Bronchial epithelial cell (primary cell): ENCODE measurements at places on chromosomes 11 and 22. TPM values are rescaled to one million over a fixed set of nuclear protein-coding genes. Genes with fewer than 3 reads are reported as not detected.

Gene ATM
- 37.8 and 39.8 TPM in 2 replicates for total RNA-seq

Gene CRYBB1
- not detected in 2 replicates for total RNA-seq

Gene PRR33
- not detected in 2 replicates for total RNA-seq

Gene SYT13
- total RNA-seq = not detected in 2 replicates

Gene UBQLNL
- under 0.01 TPM in 1 of 2 replicates, not detected in the other for total RNA-seq

Gene CD248
- total RNA-seq = under 0.01 TPM in 2 replicates

Gene CLMP
- 9.7 and 34.5 TPM in 2 replicates for total RNA-seq

Gene KCNJ1
- total RNA-seq = under 0.01 TPM in 1 of 2 replicates, not detected in the other

Gene APLP2
- total RNA-seq = 504 and 567 TPM in 2 replicates

Gene CDKN1C
- total RNA-seq = 9.5 and 9.9 TPM in 2 replicates

Gene OR8K5
- not detected in 2 replicates for total RNA-seq

Gene SESN3
- total RNA-seq = 12.4 and 25.0 TPM in 2 replicates

Gene GDPD5
- 0.13 and 2.1 TPM in 2 replicates for total RNA-seq

Gene C22orf31
- total RNA-seq = not detected in 2 replicates

Gene LMNTD2
- total RNA-seq = 0.90 and 1.1 TPM in 2 replicates

Gene MMP13
- total RNA-seq = under 0.01 TPM in 1 of 2 replicates, not detected in the other

Gene LRRC32
- total RNA-seq = 0.26 TPM in 1 of 2 replicates, not detected in the other

Gene TRPC6
- total RNA-seq = 0.79 and 1.4 TPM in 2 replicates

Gene UNC93B1
- total RNA-seq = 26.4 and 56.3 TPM in 2 replicates

Gene OR5B17
- not detected in 2 replicates for total RNA-seq

Gene CYP2D6
- total RNA-seq = 0.53 and 0.64 TPM in 2 replicates

Gene HTR3A
- total RNA-seq = 0.26 TPM in 1 of 2 replicates, not detected in the other

Gene SHANK3
- total RNA-seq = 0.79 and 0.90 TPM in 2 replicates

Gene SPDYC
- not detected in 2 replicates for total RNA-seq

Gene GTSE1
- total RNA-seq = 0.13 and 0.26 TPM in 2 replicates

Gene SUSD2
- under 0.01 and 0.13 TPM in 2 replicates for total RNA-seq

Gene LAYN
- total RNA-seq = 5.3 and 6.9 TPM in 2 replicates

Gene CASP1
- 10.8 and 69.3 TPM in 2 replicates for total RNA-seq

Gene CATSPERZ
- total RNA-seq = 0.26 TPM in 1 of 2 replicates, not detected in the other

Gene TXN2
- 17.9 and 18.1 TPM in 2 replicates for total RNA-seq

Gene OLFML1
- total RNA-seq = not detected in 2 replicates

Gene ZNF214
- total RNA-seq = 2.6 and 3.2 TPM in 2 replicates

Gene CNIH2
- total RNA-seq = not detected in 2 replicates

Gene GAL3ST1
- total RNA-seq = 0.13 and 0.26 TPM in 2 replicates

Gene DTX4
- 2.4 and 2.6 TPM in 2 replicates for total RNA-seq

Gene GANAB
- total RNA-seq = 138 TPM in 2 replicates

Gene LIF
- under 0.01 and 0.26 TPM in 2 replicates for total RNA-seq

Gene CHRM4
- not detected in 2 replicates for total RNA-seq

Gene CALCA
- total RNA-seq = not detected in 2 replicates

Gene DEFB131B
- not detected in 2 replicates for total RNA-seq

Gene GPR83
- under 0.01 TPM in 2 replicates for total RNA-seq

Gene KRTAP5-2
- not detected in 2 replicates for total RNA-seq

Gene DERL3
- total RNA-seq = 0.26 TPM in 2 replicates

Gene TTC12
- 12.9 and 32.1 TPM in 2 replicates for total RNA-seq

Gene TRIM48
- not detected in 2 replicates for total RNA-seq

Gene DSCAML1
- total RNA-seq = under 0.01 TPM in 1 of 2 replicates, not detected in the other

Gene TSPO
- 419 and 486 TPM in 2 replicates for total RNA-seq

Gene TRIM34
- 2.9 and 5.8 TPM in 2 replicates for total RNA-seq

Gene PKDREJ
- total RNA-seq = not detected in 2 replicates

Gene CABP4
- not detected in 2 replicates for total RNA-seq

Gene OR2AG2
- under 0.01 TPM in 2 replicates for total RNA-seq

Gene CARD16
- 0.53 and 2.4 TPM in 2 replicates for total RNA-seq

Gene ELF5
- 0.53 and 3.7 TPM in 2 replicates for total RNA-seq

Gene OR52A5
- total RNA-seq = not detected in 2 replicates

Gene SLC37A4
- total RNA-seq = 9.9 and 11.6 TPM in 2 replicates

Gene AQP11
- total RNA-seq = 0.26 and 0.53 TPM in 2 replicates

Gene GGTLC2
- not detected in 2 replicates for total RNA-seq

Gene RRM1
- 40.7 and 44.0 TPM in 2 replicates for total RNA-seq

Gene SCYL1
- 49.5 and 64.5 TPM in 2 replicates for total RNA-seq
